ENCODE measurements at places on chromosomes 5 and 9.

- DNase-seq = no peak
Measured at GRCh38 chr9:14350349-14350728, 36.4 kb upstream of the NFIB start.

GRCh38 chr9:87382900-87383299 lies 114.8 kb upstream of the DAPK1 start:
- no peak for DNase-seq

DNA sequence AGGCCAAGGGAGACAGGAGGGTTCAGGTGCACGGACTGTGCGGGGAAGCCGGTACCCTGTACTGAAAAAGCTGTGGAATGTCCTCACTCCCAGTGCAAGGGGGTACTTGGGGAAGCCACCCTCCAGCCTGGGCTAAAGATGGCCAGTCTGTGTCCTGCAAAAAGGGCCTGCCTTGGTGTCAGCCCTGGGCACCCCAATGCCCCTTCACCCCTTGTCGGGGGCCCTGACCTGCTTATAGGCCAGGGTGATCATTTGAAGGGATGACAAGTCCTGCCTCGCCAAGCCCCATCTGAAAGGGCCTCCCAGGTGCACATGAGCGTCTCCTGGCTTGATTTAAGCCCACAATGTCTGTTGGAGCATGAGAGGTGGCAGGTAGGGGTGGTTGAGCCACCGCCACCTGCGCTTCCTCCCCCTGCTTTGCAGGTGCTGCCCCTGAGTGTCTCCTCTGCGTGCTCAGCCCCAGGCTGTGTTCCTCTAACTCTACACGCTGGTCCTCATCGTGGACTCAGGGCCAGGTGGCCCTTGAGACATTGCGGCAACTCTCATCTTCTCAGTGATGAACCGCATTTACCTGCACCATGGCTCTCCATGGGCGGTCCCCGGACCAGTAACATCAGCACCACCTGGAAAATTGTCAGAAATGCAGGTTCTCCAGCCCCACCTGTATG lies 97.0 kb downstream of the ANKRD33B start:
- no peak for DNase-seq

- DNase-seq = peak; percentile 29
Measured at GRCh38 chr9:90099262-90099963, 494.6 kb downstream of the GADD45G start.

- DNase-seq = no peak
Measured at GRCh38 chr5:82622711-82623514, 344.8 kb upstream of the RPS23 start.

GRCh38 chr5:79932510-79933504 lies 58.3 kb downstream of the MTX3 start:
- DNase-seq = no peak

- no peak for DNase-seq
Measured at GRCh38 chr5:145863003-145863402, 9.8 kb downstream of the GRXCR2 start.

GRCh38 chr5:179336126-179336870 lies 9.0 kb downstream of the ADAMTS2 start:
- no peak for DNase-seq

GRCh38 chr9:18928711-18929110 lies 104.3 kb downstream of the SAXO1 start:
- no peak for DNase-seq

DNA sequence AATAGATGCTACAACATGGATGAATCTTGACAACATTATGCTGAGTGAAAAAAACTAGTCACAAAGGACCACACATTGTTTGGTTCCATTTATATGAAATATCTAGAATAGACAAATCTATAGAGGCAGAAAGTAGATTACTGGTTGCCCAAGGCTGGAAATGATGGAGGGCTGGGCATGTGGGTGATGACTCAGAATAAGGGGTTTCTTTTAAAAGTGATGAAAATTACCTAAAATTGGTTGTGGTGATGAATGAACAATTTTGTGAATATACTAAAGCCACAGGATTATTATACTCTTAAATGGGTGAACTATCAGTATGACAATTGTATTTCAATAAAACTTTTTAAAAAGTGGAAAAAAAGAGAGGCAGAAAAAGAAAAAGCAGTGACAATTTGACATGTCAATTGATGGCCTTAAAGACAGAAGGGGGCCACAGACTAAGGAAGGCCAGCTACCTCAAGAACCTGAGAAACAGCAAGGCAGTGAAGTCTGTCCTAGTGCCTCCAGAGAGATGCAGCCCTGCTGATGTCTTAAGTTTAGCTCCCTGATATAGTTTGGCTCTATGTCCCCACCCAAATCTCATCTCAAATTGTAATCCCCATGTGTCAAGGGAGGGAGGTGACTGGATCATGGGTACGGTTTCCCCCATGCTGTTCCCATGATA lies 182.7 kb downstream of the PIK3R1 start:
- no peak for DNase-seq

- no peak for DNase-seq
Measured at GRCh38 chr9:120839146-120839545, 3.6 kb downstream of the PSMD5 start.

DNA sequence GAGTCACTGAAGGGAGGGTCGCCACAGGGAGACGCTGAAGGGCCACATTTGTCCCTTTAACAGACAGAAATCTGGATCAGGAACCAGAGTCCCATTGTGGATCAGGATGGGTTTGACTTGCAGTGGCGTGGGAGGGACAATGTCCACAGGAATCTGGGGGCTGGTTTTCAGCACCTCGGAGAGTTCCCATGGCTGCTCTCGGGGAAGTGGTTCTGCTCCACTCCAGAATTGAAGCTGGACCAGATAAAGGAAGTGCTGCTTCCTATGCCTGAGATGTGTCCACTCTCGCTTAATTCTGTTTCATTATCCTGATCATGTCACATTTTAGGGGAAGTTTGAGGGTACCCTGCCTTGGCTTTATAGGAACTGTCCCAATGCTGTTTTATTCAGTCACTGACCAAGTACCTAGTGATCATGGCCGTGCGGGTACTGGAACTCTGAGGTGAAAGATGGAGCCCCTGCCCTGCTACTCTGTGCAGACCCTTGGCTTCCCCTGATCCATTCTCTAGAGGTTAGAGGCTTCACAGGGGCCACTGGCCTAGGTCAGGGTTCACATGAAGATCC lies 28.7 kb downstream of the ENHO start:
- peak; percentile 29 for DNase-seq

GRCh38 chr9:86073839-86074238 lies 25.5 kb downstream of the GOLM1 start:
- no peak for DNase-seq

- no peak for DNase-seq
Measured at GRCh38 chr5:138230261-138230660, 17.1 kb upstream of the CDC23 start.

GRCh38 chr9:34484678-34485077 lies 26.1 kb downstream of the DNAI1 start:
- no peak for DNase-seq

DNA sequence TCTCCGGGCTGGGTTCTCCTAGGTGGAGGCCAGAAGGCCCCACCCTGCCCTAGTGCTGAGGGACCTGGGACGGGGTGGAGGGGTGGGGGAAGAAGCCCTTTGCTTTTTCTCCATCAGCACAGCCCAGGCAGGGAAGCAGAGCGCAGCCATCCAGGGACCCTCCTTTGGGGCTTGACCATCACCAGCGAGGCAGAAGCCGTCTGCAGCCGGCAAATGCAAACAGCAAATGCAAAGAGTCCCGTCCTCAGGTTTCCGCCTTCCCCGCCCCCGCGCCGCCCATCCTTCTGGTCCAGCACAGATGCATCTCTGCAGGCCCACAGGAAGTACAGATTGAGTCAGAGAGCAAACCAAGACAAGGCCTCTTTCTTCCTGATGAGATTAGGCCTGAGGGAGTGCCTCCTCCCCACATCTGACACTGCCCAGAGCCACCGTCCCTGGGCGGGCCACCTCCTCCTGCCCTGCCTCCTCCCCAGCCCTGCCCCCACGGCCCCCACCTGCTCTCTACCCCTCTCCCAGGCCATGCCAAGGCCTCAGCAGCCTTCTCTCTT lies 23.4 kb downstream of the CORO2A start:
- peak; percentile 89 for DNase-seq

DNA sequence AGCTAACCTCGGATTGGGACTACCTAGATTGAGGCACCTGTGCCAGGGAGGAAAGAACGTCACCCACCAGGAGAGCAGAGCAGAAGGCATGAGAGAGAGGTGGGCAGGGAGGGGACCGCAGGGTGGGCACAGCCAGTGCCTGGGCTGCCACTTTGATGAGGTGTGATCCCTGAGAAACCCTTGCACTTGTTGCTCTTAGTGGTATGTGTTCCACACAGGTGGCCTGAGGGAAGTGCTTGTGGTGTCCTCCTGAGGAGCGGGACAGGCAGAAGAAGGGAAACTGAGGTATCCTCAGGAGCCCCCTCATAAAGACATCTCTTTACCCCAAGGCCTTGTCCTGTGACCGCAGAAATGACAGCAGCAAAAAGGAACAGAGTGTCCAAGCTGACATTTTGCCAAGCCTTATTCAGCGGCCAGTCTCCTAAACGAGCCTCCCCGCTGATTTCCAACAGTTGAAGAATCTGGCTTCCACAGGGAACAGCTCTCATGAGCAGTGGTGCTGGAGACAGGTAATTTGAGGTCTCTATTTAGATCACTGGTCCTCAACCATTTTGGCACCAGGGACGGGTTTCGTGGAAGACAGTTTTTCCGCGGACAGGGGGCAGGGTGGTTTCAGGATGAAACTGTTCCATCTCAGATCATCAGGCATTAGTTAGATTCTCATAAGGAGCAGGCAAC lies 82.4 kb downstream of the FOXD1 start:
- no peak for DNase-seq

DNA sequence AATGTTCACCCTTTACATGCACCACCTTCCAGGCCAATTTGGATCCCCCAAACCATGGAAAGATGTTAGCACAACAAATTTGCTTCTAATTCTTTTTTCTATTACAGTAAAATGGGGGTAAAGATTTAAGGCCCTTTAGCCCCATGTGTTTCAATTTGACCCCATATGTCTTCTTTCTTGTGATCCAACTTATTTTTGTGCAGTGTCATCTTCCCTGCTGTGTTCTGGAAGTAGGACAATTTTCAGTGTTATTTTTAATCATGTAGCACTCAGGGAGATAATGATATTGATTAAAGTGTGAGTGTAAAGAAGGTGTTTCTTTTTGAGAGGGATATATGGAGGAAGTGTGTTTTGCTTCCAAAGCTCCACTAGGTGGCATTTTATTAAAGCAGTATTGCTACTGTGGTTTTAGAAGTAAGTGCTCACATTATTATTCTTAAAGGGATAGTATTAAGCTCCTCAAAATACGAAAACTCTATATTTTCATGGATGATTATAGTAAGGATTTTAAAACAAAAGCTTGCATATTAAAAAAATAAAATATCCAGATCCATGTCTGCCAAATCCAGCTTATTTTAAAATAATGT lies 118.7 kb upstream of the ATP10B start:
- DNase-seq = peak; percentile 22

GRCh38 chr9:125258832-125259534 lies 2.6 kb upstream of the GAPVD1 start:
- DNase-seq = no peak

DNA sequence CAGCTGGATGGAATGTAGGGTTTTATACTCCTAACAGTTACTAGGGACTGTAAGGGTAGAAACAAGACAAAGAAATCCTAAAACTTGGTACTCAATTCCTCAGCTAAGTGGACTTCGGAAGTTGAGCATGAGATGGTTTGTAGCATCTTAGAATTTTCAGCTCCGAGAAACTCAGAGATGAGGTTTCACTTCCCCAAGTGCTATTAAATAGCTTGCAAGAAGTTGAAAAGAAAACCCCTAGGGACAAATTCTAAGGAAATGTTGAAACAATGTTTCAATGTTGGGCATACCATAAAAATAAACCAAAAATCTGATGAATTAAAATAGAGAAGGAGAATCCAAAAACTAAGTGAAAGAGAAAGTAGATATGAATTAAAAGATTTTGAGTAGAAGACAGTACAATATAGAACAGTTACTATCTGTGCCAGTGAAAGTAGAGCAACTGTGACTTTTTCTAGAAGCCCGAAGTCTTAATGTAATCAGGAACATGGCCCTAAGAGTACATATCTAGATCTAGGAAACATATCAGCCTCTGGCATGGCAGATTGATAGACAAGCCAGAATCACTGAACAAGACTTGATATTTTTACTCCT lies 308.6 kb upstream of the RGMB start:
- DNase-seq = no peak

DNA sequence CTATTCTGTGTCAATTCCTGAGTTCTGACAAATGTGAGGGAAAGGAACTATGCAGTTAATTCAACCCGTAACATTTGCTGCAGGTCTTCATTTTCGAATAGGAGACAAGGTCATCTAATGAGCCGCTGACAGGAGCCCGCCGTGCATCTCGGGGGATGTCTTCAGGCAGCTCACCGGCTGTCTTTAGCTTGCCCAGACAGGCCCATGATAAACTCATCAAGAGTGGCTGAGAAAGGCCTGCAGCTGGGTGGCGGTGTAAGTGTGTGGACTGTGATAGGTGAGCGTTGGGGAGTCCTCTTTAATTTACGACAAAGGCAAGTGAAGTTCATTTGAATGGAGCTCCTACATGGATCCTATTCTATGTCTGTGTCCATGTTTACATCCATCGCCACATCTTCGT lies 190.5 kb downstream of the ADCY2 start:
- no peak for DNase-seq

GRCh38 chr5:40406741-40407211 lies 272.9 kb upstream of the PTGER4 start:
- no peak for DNase-seq

GRCh38 chr5:34485768-34486030 lies 170.4 kb upstream of the RAI14 start:
- no peak for DNase-seq

DNA sequence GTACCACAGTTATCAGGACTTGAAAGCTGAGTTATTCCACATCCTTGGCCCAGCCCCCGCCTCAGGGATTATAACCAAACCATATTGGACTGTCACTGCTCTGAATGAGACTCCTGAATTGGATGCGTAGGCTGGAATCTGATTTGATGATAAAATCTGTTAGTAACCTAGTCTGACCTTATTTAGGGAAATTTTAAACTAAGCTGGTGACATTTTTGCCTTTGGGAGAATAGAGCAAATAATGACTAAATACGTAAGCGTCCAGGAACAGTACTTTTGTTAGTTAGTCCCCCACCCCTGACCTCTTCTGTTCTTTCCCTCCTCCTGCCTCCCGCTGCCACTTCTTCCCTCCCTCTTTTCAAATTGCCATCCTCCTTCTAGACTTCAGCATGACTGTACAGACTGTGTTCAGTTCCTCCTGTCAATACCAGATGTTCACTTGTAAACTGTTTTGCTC lies 92.6 kb downstream of the TLE4 start:
- no peak for DNase-seq

DNA sequence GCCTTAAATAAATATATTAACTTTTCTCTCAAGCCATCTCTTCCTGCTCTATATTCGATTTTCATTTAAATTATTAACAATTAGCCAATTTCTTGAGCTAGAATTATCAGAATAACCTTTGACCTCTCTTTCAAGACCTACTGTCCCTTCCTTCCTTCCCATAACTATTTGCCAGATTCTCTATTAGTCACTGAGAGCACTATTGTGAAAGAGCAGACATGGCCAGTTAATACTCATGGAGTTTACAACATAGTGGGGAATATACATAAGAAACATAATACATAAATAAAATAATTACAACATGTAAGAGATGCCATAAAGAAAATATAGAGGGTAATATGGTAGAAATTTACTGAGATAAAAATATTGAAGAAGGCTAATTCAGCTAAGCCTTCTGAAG lies 72.1 kb upstream of the CHD1 start:
- DNase-seq = no peak

- DNase-seq = peak; percentile 41
Measured at GRCh38 chr9:98775831-98776441, 20.4 kb downstream of the ANKS6 start.

GRCh38 chr9:84758817-84759216 lies 89.3 kb downstream of the NTRK2 start:
- DNase-seq = no peak

GRCh38 chr9:87787735-87788134 lies 61.8 kb downstream of the CTSL start:
- DNase-seq = no peak
